Karpas-422 (cell line): ENCODE measurements at places on chromosomes 3 and 15. TPM values are rescaled to one million over a fixed set of nuclear protein-coding genes. Genes with fewer than 3 reads are reported as not detected.

DNA sequence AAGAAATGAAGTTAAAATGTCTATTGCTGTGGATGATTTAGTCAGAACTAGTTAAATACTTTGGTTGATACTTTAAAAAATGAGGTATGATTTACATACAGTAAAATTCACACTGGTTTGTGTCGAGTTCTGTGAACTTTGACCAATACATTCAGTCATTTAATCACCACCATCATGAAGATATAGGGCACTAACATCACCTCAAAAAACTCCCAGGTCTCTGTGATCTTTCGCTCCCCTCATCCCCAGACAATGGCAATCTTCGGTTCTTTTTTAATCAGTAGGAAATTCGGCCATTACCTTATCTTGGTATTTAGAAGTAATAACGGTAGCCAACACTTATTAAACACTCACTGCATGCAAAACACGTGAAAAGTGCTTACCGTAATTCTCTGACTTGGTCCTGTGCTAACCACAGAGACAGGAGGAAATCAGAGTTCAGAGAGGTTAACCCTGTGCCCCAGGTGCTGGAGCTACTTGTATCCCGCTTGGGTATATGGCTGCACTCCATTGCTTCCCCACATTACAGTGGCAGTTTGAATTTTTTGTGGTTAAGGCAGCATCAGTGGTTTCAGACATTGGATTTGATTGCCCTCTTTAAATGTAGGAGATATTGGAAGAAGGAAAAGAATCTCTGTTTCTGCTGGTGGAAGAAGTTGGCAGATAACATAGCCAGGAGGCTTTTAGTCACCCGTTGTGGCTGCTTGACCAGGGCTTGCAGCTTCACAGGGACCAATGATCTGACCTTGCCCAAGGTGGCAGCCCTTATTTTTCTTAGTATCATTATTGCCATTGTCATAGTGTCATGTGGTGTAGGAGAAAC lies 4.2 kb downstream of the PLCL2 start:
- peaks cover 29% of the 10 kb centered on the region for H3K4me1 ChIP-seq
- H3K27me3 ChIP-seq = no peaks in the 10 kb centered on the region
- no peak overlapping the region for H3K27ac ChIP-seq
- DNase-seq = no peak

- no peak overlapping the region for H3K27ac ChIP-seq
- no peaks in the 10 kb centered on the region for H3K4me1 ChIP-seq
- no peak overlapping the region for H3K4me3 ChIP-seq
- no peaks in the 10 kb centered on the region for H3K27me3 ChIP-seq
Measured at GRCh38 chr3:151541178-151541577, 80.3 kb upstream of the IGSF10 start.

DNA sequence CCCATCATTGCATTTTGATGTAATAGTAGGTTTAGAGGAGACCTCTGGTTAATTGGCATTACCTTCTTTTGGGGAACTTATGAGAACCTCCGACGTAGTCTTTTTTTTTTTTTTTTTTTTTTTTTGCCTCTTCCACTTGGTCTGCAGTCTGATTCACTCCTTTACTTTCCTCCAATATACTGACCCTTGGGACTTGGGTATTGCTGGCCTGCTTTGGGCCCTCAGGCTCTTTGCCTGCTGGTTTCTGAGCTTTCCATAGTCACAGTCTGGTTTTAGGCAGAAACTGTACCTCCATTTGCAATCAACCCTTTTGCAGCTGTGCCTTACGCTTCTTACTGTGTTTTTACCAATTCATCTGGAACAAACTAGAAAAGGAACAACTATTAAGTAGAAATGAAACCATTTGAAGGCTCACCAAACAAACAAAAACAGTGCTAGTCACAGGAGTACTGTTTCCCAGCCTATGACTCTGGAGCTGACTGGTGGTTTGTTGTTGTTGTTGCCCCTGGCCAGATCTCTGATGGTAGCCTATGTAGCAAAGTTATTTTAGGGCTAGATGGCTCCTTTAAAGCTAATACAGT lies 272.8 kb downstream of the BBX start:
- H3K36me3 ChIP-seq = peaks cover 27% of the 10 kb centered on the region; the same call in 1 of the 2 replicates
- H3K27me3 ChIP-seq = no peaks in the 10 kb centered on the region
- H3K4me1 ChIP-seq = no peaks in the 10 kb centered on the region; the same call in 1 of the 2 replicates
- H3K4me3 ChIP-seq = no peak overlapping the region

DNA sequence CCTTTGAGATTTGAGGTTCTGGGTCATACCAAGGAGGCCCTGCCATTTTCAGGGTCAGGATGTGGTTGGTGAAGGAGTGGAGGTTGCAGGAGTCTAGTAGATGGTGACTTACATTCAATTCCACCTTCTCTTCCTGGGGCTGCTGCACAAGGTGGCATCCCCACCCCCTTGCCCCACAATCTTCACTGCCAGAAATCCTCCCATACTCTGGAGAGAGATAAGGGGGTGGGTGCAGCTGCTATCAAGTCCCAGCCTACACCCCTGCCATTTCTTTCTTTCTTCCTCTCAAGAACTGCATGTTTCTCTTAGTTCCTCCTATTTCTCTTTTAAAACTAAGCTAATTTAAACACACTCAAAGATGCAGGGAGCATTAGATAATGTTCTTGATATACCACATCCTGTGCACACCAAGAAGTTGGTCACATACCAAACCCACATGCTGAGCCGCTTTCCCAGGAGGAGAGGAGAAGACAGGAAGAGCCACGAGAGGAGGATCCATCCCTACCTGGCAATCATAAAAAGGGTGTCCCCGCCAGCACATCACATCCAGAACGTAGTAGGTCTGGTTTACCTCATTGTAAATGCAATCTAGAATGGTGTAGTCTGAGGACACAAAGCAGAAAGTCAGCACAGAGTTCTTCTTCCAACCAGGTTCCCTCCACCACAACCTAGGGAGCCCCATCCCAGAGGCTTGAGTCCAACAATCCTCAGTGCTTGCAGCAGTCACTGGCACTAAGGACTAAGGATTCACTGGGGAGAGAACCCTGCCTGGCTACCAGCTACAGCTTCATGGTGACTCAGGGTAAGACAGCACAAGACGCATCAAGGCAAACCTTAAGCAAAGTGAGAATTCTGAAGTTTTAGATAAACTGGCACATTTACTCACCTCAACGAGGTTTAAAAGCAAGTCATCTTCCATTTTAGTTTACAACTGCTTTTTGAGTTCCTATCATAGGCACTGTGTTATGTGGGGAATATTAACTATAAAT lies 18.5 kb downstream of the SNUPN start:
- H3K4me1 ChIP-seq = no peaks in the 10 kb centered on the region
- H3K36me3 ChIP-seq = peaks cover 27% of the 10 kb centered on the region
- DNase-seq = no peak

DNA sequence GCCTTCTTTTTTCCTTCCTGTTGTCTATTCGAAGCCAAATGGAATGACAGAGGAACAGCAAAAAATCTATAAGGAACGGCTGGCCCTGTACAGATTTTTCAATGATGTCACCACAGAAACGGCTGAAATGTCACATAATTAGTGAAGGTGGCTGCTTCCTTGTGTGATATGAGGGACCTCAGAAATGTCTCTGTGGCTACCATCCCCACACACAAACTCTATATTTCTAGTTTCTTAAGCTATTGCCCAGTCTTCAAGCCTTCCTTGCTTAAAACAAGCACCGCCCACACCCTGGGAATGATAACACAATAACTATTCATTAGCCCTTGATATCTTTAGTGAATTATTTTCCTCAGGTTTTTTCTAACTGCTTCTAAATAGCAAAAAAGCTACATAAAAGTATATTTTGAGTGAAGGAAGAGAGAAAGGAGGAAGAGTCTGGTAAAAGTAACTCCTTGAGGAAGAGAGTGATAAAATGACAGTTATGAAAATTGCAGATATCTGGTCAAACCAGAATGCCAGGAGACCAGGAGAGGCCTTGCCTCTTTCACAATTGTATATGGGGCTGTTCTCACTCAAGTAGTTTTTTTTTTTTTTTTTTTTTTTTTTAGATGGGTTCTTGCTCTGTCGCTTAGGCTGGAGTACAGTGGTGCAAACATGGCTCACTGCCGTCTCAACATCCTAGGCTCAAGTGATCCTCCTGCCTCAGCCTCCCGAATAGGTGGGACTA lies 38.7 kb downstream of the FMN1 start:
- H3K4me1 ChIP-seq = no peaks in the 10 kb centered on the region
- H3K27ac ChIP-seq = no peak overlapping the region
- no peaks in the 10 kb centered on the region for H3K27me3 ChIP-seq
- H3K36me3 ChIP-seq = no peaks in the 10 kb centered on the region

DNA sequence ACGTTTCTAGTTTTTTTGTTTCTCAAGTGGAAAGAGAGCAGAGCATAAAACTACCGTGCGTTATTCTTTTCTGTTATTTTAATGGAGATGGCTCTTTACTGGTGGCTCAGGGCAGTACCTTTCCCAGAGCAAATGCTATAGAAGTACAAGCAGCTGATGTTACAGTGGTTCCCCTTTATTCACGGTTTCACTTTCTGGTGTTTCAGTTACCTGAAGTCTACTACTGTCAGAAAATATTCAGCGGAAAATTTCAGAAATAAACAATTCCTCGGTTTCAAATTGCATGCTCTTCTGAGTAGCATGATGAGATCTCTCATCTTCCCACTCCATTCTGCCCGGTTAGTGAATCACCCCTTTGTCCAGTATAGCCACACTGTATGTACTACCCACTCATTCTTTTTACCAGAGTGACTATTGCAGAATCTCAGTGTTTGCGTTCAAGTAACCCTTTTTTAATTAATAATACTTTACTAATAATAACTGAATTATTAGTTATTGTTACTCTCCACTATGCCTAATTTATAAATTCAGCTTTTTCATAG lies 597.5 kb upstream of the ROBO2 start:
- H3K4me1 ChIP-seq = no peaks in the 10 kb centered on the region
- H3K4me3 ChIP-seq = no peak overlapping the region

GRCh38 chr15:50641318-50641717 lies 45.3 kb downstream of the TRPM7 start:
- no peaks in the 10 kb centered on the region for H3K4me1 ChIP-seq
- H3K27ac ChIP-seq = no peak overlapping the region
- H3K36me3 ChIP-seq = peaks cover 28% of the 10 kb centered on the region; the same call in 1 of the 2 replicates

DNA sequence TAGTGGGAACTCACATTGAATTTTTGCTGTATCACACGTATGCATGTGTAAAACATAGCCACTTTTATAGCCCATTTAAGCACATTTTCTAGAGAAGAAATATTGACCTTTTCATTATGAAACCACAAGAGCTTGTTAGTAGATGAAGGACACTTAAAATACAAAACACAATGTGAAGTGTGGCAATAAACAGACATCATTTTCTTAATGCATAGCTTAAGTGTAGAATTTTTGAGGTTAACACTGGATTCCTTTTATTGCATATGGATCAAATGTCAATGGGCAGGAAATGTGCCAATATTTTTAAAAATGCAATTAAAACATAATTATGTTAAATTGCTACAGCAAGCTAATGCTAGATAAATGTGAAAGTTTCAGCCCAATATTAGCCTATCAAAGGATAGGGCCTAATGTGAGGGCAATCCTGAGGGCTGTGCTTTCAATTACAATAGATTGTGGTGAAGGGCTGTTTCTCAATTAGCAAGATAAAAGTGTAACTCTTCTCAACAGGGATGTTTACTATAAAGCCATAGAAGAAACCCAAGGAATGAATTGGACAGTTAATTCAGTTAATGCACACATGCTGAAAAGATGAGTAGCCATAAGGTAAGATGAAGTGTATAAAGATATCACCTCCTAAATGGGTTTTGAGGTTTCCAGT lies 489.0 kb upstream of the CDIN1 start:
- H3K27ac ChIP-seq = no peak overlapping the region
- H3K27me3 ChIP-seq = no peaks in the 10 kb centered on the region
- H3K36me3 ChIP-seq = no peaks in the 10 kb centered on the region

GRCh38 chr15:68644083-68644904 lies 65.5 kb downstream of the CORO2B start:
- H3K27me3 ChIP-seq = no peaks in the 10 kb centered on the region
- no peak for DNase-seq
- H3K4me3 ChIP-seq = no peak overlapping the region

PPP1R14D gene
- total RNA-seq = not detected in 2 replicates

CCRL2 gene
- total RNA-seq = 0.14 TPM in 1 of 2 replicates, not detected in the other

DENND4A gene
- 34.5 and 62.4 TPM in 2 replicates for total RNA-seq

C3orf70 gene
- not detected in 2 replicates for total RNA-seq
